ENCODE measurements at places on chromosomes 13 and 19.
A peak's percentile ranks its signal among the peaks of the same experiment; 100 is the strongest.

DNA sequence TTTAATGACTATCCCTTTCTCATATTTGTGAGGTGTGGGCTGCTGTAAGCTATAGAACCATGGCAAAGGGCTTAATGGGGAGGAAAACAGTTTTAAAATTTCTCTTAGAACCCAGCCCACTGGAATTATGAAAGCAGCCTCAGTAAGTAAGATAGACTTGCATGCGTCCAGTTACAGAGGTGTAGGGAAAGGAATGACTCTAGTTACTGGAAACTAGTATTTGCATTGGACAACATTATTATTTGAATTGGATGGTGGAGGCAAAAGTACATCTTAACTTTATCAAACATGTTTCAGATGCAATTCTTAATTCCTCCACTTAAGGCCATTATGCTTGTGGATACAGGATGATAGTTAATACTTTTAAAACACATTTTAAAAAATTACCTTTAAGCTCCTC is 292.9 kb downstream of the SPRY2 start:
- DNase-seq, result no peak

- DNase-seq, result no peak
Observed at GRCh38 chr13:111614009-111614408, 293.6 kb downstream of the TEX29 start.

GRCh38 chr13:38543561-38543960 is 143.3 kb upstream of the FREM2 start:
- no peak for DNase-seq

GRCh38 chr13:34462843-34463242 is 479.2 kb upstream of the NBEA start:
- no peak for DNase-seq

DNA sequence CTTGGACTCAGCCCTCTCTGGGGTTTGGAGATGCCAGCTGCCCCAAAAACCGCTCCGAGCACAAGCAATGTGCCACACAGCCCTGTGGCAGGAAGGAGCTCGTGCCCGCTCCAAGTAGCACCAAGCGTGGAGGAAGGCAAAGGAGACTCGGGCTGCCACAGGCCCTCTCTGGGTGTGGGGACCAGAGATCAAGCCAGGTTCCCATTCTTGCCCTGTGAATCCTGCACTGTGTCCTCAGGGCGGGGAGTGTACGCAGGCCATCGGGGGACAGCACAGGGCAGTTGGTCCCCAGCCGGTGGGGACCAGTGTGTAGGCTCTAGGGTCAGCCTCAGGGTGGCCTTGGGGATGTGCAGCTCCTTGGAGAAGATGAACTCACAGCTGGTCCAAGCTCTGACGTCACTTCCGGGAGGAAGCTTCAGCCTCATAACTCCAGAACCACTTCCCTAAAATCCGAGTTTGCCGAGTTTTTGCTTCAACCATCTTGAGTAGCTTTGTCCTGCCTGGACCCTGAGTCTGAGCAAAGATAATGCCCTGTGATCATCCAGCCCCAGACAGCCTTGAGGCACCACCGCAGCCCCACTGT is 9.3 kb upstream of the CPAMD8 start:
- no peak for DNase-seq

- no peak for DNase-seq
Observed at GRCh38 chr13:20408181-20408580, 117.5 kb downstream of the CRYL1 start.

DNA sequence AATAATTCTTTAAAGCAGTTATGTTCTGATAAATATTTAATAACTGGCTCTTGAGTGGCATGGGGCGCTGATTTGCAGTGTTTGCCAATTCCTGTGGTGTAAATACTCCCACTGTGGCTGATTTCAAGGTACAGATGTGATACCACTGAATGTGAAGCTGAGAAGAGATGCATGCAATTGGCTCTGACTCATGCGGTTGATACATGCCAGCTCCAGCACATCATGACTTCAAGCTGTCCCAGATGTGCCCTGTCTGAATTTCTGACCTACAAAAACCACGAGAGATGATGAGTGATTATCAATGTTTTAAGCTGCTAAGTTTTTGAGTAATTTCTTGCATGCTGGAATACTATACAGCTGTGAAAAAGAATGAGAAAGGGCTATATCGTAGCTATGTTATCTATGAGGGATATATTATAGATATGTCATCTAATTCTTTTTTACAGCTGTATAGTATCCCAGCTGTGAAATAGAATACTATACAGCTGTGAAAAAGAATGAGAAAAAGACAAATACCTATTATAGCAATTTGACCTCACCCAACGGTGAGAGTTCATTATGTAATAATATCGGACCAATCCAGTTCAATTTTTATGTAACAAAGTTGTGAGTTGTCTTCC is 7.6 kb upstream of the ACSBG2 start:
- DNase-seq, result no peak

- DNase-seq, result no peak
Observed at GRCh38 chr13:50236898-50237318, 221.7 kb downstream of the KCNRG start.

DNA sequence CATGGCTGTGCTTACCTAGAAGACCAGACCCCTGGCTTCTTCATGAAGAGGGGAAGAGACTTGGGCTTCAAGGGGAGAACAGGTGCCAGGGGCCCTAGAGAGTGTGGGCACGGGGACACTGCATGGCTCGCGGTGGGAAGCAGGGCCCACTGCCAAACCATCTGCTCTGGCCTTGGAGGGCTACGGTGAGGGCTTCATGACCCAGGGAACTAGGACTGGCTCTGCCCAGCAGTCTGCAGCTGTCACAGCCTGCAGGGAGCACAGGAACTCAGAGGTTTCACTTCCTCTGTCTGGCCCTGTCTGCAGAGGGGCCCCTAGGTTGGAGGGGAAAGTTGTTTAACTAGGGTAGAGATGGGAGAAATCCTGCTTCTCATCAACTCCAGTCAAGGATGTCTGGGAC is 4.3 kb downstream of the ERCC1 start:
- DNase-seq, result no peak

- no peak for DNase-seq
Observed at GRCh38 chr13:49238621-49239020, 9.1 kb upstream of the CDADC1 start.

DNA sequence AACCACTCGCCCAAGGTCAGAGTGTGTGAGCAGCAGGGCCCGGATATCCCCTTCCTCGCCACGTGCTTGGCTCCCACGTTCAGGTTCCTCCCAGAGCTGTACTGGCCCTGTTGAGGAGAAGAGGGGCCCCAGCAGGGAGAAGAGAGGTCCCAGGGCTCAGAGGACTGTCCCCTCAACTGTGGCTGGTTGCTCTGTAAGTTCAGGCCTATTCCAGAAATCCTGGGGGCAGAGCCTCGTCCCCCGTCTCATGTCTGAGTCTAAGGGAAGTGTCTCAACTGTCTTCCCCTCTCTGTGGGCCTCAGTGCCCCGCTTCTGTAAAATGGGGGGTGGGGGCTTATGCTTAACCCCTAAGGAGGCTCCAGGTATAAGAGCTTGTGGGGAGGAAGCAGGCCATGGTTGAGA is 3.9 kb downstream of the PPP5C start:
- no peak for DNase-seq

- no peak for DNase-seq
Observed at GRCh38 chr19:48479686-48480085, 10.5 kb downstream of the CYTH2 start.

- DNase-seq, result no peak
Observed at GRCh38 chr13:73074926-73075325, 16.1 kb downstream of the KLF5 start.

- no peak for DNase-seq
Observed at GRCh38 chr19:44567745-44568144, 38.3 kb upstream of the CEACAM20 start.

DNA sequence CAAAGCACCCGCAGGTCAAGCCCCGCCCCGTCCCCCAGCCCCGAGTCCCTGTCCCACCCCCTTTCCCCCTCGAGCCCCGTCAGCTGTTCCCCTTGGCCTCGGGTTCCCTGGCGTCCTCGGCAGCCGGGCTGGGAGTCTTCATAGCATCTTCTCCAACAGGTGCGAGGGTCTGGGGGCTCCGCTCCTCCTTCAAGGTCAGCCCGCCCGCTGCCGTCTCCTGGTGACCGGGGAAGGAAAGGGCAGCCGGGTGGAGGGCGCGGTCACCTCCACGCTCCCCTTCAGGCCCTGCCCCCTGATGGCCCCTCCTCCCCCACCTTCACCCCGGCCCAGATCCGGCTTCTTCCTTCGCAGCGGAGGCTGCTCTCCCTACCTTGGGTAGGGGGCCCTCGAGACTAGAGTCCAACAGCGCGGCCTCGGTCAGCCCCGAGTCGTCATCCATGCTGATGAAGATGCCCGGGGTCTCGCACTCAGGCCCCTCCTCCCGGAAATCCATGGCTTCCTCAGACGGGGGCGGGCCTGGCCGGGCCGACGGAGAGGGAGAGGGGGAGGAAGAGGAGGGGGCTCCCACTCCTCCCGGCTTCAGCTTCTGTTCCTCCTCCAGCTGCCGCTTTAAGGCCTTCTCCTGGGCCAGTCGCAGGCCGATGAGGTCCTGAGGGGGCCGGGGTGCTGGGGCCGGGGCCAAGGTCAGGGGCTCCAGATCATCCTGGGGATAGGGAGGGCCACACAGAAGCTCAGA is 541 bp upstream of the RSPH6A start:
- DNase-seq, result no peak

DNA sequence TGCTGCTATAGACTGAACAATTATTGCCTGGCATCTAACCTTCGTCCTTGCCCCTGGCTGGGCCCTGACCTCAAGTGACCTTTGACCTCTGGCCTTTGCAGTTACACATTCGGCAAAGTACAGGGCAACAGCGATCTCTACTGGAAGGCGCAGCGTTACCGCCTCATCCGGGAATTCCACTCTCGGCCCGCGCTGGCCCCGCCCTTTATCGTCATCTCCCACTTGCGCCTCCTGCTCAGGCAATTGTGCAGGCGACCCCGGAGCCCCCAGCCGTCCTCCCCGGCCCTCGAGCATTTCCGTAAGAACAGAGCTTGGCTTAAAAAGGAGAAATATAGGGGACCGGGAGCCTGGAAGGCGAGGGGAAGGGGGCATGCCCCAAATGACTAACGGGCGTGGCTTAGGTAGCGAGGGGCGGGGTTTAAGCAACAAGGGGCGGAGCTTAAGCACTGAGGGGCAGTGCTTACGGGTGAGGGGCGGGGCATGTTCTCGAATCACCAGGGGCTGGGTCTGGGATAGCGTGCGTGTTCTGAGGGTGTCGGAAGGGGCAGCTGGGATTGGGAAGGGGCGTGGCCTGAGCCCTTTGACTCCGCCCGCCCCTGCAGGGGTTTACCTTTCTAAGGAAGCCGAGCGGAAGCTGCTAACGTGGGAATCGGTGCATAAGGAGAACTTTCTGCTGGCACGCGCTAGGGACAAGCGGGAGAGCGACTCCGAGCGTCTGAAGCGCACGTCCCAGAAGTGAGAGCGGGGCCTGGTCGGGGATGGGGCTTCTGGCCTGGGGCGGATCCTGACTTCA is 52.7 kb downstream of the TRPM4 start:
- no peak for DNase-seq

- DNase-seq, result no peak
Observed at GRCh38 chr19:49243726-49244125, 81.3 kb downstream of the SLC6A16 start.

DNA sequence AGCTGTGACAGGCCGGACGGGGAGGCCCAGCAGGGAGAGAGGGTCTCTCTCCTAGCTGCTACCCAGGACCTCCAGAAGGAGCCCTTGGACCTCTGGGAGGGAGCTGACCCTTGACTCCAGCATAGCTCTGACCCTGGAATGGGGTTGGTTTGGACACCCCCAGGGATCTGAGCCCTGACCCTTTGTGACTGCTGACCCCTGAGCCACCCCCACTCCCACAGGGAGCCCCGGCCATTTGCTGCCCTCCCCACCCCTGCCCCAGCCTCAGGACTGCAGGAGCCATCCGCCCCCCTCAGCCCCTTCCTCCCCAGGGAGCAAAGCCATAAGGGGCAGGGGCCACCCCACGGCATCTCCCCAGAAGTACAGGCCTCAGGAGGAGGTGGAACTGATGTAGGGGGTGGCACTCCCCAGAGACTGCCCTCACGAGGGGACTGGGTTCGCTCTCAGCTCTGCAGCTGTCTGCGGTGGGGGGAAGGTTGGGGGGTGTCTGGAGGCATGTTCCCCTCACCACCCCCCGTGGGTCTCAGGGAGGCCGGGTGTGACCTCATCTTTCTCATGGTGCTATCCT is 7.0 kb downstream of the COX6B2 start:
- no peak for DNase-seq

- DNase-seq, result no peak
Observed at GRCh38 chr13:43784496-43784895, 2.3 kb downstream of the ENOX1 start.

DNA sequence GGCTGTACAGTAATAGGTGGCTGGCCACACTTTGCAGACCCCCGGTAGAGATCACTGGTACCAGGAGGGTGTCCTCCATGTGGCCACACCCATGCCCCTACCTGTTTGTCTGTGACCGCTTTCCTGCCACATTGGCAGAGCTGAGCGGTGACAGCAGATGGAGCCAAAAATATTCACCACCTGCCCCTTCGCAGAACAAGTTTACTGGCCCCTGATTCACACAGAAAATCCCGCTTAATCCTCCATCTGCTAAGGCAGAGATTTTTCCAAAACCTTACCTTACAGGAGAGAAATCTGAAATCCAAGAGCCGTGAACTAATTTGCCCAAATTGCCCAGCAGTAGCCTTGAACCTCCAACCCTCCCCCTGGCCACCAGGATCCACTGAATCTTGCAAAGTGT is 52.1 kb downstream of the MYO9B start:
- peak; percentile 75 for DNase-seq

DNA sequence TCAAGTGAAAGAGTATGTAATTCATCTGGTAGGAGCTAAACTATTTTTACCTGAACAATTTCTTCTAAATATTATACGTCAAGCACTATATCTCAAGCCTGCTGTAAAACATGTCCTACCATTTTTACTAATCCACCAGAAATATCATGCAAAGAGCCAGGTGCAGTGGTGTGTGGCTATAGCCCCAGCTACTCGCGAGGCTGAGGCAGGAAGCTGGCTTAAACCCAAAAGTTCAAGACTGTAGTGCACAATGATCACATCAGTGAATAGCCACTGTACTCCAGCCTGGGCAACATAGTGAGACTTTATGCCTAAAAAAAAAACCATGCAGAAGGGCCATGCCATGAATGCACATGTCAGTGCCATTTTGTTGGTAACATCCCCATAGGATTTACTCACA is 20.7 kb upstream of the CLN5 start:
- peak; percentile 14 for DNase-seq

GRCh38 chr19:33887891-33888290 is 91.2 kb downstream of the KCTD15 start:
- DNase-seq, result no peak

Measured in cerebellar nuclear complex (tissue), 1 donor.